ENCODE measurements at places on chromosomes 4 and X. TPM values are rescaled to one million over a fixed set of nuclear protein-coding genes. Genes with fewer than 3 reads are reported as not detected.

- DNase-seq: no peak
These were observed 70.0 kb upstream of the FRG1 start for GRCh38 chr4:189870511-189871234.

DNA sequence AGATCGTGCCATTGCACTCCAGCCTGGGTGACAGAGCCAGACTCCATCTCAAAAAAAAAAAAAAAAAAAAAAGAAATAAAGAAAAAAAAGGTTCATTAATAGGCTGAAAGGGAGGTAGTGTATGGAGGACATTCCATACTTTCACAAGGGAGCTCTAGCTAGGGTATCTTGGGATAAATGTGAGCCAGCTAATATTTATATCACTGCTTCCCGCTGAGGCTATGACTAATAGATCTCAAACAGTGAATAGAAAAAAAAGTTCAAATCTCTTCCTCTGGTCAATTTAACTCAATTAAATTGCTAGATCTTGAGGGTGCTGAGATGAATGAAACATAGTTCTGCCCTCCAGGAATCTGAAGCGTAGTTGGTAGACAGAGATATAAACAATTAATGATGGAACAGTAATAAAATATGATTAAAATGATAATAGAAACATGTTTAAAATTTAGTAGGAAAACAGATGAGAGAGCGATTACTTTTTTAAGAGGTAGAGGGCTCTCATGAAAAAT lies 55.7 kb upstream of the SHISA3 start:
- no peak for DNase-seq

DNA sequence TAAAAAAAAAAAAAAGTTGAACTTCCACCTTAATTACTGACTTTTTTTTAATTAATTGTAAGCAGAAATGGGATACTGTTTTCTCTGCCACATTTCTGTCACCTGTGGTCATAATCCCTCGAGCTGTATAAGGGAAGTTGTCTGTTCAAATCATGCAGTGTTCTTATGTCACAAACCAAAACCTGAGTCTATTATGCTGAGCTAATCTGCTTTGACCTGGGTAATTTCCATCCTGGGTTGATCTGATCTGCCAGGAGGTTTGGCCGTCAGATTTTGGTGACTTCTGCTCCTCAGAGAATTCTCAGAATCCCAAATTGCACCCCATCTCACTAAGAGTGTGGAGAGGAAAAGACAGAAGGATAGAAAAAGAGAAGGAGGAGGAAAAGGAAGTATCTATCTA lies 683.1 kb downstream of the KCTD8 start:
- no peak for DNase-seq

DNA sequence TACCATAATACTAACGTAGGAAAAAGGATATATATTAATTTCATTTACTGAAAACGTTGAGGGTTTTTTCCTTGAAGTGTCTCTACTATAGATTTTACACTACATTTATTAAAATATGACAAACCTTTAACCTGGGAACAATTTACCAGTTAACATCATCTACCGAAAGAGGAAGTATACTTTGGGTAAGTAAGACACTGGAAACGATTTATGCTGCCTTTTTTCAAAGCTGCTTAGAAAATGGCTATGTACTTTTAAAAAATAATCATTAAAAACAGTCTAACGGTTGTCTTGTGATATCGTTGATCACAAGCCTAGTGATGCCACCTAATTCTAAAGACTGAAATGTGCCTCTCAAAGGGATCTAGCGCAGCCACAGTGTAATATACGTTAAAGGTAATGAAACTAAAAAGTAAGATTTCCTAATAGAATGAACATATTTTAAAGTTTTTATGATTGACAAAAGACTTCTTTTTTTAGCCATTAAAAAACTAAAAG lies 50.4 kb downstream of the STX18 start:
- DNase-seq: no peak

DNA sequence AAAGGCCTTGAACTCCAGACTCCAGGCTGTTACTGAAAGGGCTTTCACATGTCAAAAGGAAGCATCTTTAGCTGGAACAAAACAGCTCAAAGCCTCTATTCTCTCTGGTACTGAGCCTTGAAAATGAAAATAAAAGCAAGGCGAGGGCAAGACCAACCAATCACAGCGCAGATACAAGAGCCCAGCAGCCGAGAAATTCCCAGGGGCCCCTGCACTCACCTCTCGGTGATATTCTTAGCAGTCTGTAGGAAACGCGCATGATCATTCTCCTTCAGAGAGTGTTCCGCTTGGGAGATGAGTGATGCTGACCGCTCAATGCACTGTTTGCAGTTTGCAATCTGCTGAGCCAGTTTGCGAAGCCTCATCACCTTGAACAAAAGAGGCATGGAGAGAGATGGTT lies 138.1 kb downstream of the MID1 start:
- DNase-seq: no peak

GRCh38 chr4:42715807-42716482 lies 59.0 kb upstream of the ATP8A1 start:
- DNase-seq: no peak

DNA sequence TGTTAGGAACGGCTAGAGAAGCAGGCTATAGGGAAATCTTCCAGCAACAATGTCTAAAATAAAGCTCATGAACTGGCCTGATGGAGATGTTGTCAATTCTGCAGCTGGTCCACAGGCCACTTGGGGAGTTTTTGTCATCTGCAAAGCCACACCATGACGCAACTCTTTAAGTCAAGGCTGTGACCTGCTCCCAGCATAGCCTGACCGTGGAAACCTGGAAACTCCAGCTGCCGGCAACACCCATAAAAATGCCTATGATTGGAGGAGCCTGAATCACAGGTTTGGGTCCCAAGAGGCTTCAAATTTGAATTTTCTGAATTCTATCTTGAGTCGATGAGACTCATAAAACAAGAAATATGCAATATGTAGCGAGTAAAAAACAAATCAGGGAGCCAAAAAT lies 969.2 kb upstream of the PRKX start:
- no peak for DNase-seq

DNA sequence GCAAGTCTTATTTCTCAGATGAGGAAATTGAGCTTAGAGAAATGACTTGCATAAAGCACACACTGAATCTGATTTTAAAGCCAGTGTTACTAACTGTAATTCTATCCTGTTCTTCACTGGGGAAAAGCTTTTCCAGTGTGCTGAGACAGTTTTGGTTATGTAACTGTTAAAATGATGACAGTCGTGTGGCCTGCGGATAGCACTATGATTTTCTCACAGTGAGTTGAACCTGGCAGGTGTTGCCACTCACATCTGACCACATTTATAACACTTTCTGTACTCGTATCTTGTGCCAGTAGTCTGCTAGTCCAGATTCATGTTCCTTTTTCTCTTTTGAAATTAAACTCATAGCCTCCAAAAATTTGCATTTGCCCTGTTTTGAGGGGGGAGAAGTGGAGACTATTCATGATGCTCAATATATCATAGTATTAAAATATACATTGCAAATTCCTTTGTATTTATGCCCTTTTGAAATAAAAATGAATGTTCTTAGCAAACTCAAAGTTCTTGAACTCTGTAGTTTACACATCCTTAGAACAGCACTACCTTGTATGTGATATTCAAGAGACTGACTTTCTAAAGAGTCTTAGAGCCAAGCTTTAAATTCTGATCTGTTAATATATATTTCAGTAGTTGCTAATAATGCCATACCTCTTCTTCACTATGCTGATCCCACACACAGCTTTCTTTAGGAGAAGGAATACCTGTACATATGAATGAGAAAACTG lies 132.3 kb downstream of the PDLIM5 start:
- no peak for DNase-seq

GRCh38 chr4:84324303-84325245 lies 174.5 kb downstream of the NKX6-1 start:
- no peak for DNase-seq

DNA sequence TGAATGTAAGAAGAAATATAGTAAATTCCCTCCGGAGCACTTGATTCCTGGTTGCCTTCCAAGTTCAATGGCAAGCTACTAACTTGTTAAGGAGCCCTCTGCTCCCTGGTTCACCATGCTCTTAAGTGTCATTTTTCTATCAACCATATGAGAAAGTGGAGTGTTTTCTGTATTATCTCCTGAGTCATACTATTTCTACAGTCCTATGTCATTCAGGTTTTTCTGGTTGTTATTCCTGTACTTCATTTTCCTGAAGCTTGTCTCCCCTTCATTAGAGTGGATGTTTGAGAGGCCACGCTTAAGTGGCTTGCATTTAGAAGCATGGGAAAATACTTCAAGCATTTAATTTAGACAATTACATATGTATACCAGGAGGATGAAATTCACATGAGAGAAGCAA lies 14.7 kb upstream of the EPGN start:
- no peak for DNase-seq

DNA sequence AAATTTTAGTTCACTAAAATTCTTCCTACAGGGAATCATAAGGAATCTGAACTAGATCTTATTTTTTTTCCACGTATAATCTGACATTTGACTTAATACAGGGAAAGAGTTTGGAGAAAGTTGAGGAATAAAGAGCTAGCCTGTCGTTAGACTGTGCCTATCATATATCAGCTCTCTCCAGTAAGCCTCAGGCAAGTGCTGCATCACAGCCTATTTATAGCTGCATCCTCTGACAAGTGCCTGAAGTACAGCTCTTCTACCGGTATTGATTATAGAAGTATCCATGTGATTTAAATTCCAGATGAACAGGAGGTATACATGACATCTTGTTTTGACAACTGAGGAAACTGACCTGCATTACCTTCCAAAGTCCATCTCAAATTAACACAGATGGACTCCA lies 248.9 kb downstream of the TLL1 start:
- no peak for DNase-seq

IL2RG gene
- total RNA-seq: not detected

APELA gene
- 0.85 TPM for total RNA-seq

FAT4 gene
- 92.8 TPM for total RNA-seq

TMEM150C gene
- 10.5 TPM for total RNA-seq

FHIP1A gene
- 2.4 TPM for total RNA-seq
